ENCODE measurements at places on chromosomes 1 and 21.
A peak's percentile ranks its signal among the peaks of the same experiment; 100 is the strongest.

DNA sequence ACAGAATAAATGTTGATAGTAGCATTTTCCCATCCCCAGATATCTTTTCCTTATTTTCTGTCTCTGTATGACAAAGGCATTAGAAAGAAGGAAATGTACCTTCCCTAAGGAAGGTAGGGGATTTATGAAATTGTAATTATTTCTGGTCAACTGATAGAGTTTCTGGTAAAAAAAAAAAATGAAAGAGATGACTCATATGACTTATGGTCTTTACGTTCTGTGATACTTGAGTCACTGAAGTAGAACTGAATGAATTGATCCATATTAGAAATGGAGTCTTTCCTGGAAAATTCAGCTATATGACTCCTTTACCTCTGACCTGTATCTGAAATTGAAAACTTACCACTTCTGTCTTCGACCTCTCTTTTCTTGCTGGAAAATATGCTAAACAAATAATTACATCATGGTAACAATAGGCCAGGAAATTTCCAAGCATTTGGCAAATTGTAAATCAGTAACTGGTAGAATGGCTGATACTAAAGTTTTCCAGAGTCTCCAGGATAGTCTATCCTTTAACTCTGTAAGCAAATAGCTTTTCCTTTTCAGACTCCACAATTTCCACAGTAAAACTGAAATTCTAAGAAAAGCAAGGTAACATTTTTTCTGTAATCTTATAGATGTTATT lies 364.3 kb upstream of the PTBP2 start:
- DNase-seq = no peak

GRCh38 chr21:16070207-16070651 lies 340.4 kb downstream of the USP25 start:
- DNase-seq = no peak

GRCh38 chr1:78892260-78892840 lies 114.2 kb downstream of the ADGRL4 start:
- no peak for DNase-seq

- no peak for DNase-seq
Observed at GRCh38 chr1:165492845-165493373, 48.0 kb upstream of the RXRG start.

DNA sequence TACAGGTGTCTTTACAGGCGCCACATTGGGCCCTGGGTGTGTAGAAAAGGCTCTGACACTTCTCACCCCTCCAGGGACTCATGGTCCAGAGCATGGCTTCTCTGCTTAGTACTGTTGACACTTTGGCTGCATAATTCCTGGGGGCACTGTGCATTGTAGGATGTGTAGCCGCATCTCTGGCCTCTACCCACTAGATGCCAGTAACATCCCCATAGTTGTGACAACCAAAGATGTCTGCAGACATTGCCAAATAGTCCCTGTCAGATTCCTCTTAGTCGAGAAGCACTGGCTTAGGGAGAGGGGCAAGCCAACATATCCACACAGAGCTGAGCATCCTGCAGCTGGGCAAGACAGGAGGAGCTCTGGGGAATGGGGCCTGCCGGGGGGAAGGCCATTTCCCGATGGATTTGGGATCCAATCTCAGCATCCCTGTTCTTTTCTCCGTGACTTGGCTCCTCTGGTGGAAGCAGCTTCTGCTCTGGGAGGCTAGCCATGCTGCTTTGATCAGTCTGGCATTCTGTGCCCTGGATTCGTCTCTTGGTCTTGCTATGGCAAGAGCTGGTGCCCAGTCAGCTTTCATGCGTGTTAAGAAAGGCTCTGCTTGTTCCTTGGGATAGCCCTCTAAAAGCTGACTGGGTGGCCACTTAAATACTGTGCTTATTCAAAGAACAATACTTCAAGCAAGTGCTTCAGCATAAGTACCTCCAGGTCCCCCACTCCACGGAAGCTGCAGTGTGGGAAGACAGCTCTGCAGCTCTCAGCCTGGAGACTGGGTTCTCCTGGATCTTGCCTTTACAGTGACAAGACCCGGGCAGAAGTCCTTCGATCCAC lies 38.3 kb upstream of the SCMH1 start:
- no peak for DNase-seq

DNA sequence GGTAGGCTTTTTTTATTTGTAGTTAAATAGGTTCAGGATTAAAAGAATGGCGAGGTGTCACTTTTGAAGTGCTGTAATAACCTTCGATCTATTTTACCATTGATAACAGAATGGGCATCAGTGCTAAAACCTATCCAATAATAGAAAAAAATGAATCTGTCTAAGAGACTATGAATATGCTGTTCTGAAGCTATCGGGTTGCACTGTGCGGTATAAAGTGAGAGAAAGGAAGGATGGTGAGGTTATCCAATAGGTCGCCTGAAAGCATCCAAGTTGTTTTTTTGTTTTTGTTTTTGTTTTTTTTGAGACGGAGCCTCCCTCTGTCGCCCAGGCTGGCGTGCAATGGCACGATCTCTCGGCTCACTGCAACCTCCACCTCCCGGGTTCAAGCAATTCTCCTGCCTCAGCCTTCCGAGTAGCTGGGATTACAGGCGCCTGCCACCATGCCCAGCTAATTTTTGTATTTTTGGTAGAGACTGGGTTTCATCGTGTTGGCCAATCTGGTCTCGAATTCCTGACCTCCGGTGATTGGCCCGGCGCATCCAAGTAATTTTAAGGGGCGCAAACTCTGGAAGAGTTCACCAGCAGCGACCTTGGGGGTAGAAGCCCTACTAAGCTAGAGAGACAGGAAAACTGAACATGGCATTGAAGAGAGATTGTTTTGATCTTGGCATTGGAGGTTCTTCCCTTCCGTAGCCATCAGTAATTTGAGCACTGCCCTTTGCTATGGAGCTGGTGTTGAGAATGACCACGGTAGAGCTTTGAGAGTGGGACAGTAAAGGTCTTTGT lies 8.7 kb upstream of the MDM4 start:
- DNase-seq = peak; percentile 32

DNA sequence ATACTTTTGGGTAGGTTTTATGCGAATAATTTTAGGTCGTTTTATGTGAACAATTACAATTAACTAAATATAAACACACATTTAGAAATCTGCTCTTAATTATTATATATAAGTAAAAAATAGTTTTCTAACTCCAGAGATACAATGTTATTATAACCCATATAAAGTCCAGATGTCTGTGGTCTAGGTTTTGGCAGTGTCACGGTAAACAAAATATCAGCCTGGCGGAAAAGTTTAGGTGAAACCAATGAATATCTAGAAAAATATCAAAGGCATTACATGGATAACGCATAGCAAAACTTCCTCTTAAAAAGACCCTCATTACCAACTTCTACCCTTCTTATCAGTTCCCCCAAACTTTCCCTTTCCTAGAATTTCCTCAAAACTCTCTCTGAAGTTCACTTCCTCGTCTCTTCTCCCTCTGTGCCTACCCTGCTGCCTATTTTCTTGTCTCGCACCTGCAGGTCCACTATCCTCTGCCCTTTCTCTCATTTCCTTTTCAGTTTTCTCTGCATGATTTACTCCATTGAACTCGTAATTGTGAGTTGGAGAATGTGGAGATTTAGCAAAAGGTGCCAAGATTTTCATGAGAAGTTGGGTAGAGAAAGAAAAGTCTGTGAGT lies 21.8 kb downstream of the VTCN1 start:
- no peak for DNase-seq

GRCh38 chr1:29393451-29393826 lies 157.1 kb downstream of the PTPRU start:
- no peak for DNase-seq

DNA sequence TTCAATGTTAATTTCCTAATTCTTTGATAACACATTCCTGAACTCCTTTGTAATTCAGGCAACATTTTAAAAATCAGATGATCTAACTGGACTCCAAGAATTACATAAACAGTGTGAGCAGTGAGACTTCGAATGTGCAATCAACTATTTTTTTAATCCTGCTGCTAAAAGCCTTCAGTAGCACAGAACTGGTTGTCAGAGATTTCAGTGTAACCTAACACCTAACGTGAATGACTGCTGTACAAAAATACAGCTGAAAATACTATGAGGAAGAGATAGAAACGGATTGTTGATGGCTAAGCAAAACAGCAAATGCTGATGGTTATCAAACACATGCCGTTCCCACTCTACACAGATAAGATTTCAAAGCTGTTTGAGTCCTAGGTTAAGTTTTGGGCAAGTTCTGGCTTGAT lies 46.1 kb downstream of the APP start:
- no peak for DNase-seq

DNA sequence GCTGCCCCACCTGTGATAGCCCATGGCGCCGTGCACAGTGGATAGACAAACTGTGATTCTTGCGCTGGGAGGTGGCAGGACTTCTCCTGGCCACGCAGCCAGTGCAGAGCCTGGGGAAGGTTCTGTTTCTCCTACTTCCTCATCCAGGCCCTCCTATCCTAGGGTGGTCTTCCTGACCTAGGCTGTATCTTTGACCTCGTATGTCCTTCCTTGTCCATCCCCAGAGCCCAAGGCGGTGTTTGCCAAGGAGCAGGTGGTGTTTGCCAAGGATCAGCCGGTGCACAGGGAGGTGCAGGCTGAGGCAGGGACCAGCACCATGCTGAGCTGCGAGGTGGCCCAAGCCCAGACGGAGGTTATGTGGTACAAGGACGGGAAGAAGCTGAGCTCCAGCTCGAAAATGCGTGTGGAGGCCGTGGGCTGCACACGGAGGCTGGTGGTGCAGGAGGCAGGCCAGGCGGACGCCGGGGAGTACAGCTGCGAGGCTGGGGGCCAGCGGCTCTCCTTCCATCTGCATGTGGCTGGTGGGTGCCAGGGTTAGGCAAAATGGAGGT lies 63.9 kb downstream of the OBSCN start:
- DNase-seq = no peak
